Left kidney (tissue), 8 donors: ENCODE measurements at places on chromosomes 7 and 10.

- no peak for DNase-seq
Observed at GRCh38 chr7:10268034-10268433, 705.6 kb upstream of the PHF14 start.

DNA sequence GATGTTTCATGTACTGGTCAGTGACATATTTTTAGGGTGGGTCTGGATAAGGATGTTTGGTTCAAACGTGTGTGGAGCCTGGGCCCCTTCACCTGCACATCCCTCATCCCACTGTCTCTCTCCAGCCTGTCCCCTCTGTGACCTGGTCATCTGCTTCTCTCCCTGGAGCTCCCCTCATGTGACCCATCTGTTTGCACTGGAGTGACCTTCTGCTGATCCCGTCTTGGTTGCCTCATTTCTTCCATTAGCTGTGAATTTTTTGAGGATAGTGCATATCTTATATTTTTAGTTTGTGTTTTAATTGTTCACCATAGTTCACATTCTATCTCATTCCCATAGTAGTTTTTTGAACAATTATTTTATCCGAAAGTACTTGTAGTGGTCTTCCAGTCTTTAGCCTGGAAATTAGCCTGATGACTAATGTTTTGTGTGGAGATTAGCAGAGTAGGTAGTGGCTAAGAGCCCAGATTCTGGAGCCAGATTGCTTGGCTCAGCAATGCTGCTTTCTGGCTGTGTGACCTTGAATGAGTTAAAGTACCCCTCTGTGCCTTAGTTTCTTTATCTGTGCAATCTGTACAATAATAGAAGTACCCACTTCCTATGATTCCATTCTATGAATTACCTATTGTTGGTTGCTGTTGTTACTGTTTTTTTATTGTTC, 224.5 kb downstream of the LRMDA start:
- DNase-seq = no peak

DNA sequence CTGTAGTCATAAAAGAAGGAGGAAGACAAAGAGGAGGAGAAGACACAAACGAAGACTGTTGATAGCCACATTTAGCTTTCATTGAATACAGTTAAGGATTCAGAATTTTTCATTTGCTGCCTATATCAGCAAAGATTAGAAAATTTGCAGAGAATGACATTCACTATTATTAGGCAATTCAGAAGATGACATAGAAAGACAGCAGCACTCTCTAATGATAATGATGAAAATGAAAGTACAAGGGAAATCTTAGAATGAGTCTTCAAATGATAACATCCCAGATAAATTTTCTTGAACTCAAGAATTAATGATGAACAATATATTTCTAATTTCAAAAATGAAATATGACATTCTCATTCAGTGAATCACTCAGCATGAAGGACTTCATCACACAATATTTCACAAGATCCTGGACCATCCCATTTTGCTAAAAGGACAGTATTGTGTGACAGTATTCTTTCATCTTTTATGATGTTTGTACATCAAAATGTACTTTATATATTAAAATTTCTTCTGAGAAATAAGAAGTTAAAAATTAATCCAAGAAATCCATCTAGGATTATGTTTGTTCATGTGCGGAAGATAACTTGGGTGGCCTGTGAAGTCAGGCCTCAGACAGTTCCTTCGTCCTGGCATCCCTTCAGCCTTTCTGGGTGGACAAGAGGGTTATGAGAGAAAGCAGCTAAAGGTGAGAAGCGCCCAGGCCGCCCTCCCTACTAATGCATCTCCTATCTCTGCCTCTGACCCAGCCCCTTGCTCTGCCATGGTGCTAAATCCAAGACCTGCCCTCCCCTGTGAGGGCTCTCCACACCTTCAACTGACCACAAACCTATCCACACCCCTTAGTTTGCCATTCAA, 47.4 kb upstream of the CAMK2B start:
- no peak for DNase-seq

DNA sequence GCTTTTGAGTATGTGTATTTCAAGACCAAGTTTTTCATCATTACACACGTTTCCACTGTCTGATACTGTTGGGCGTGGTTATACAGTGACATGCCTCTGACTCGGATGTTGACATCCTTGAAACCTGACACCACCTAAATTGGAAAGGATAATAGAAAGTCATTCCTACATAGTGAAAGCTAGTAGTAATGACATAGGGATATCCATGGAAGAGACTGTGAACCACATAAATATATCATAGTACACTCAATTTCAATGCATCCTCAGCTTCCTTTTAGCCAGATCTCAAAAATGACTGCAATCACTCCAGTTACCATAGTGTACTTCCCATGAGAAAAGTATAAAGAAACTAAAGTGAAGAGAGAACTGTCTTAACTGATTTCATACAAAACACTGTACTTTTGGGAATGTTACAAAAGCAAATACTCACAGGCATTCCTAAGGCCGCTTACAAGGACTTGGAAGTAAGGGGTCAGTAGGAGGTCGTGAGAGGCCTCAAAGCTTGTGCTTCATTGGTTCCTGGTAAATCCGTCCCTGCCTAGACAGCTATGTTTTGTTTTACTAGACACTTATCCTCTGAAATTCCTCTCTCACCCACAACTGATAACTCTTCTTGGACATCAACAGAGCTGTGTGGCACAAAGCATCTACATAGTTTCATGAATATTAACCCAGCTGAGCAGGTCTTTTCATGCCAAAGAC, 71.8 kb upstream of the VWDE start:
- DNase-seq = no peak
